A549 treated with RU486 at 1 μM for 4 hours (cell line): ENCODE measurements at places on chromosomes 16 and 17. TPM values are rescaled to one million over a fixed set of nuclear protein-coding genes. Genes with fewer than 3 reads are reported as not detected.

Gene CPPED1
- total RNA-seq = 19.6 to 23.2 TPM (median 20.1 TPM) in 5 replicates

Gene ZCCHC14
- 5.9 to 9.7 TPM (median 9.5 TPM) in 5 replicates for total RNA-seq

Gene MT1B
- not detected in 5 replicates for total RNA-seq

Gene PLD6
- 7.0 to 8.6 TPM (median 7.9 TPM) in 5 replicates for total RNA-seq

Gene MXRA7
- 60.2 to 76.7 TPM (median 63.6 TPM) in 5 replicates for total RNA-seq

Gene KRT33B
- total RNA-seq = 0.06 to 0.16 TPM (median 0.15 TPM) in 3 of 5 replicates, not detected in the others

Gene G6PC1
- total RNA-seq = not detected in 5 replicates

Gene HOXB5
- 1.5 to 2.9 TPM (median 2.5 TPM) in 5 replicates for total RNA-seq

Gene C16orf92
- total RNA-seq = not detected in 5 replicates

Gene PLEKHG4
- 9.4 to 16.4 TPM (median 15.4 TPM) in 5 replicates for total RNA-seq

Gene EFCAB5
- total RNA-seq = 0.25 to 0.81 TPM (median 0.73 TPM) in 5 replicates

Gene NRN1L
- total RNA-seq = not detected in 5 replicates

Gene ELOB
- total RNA-seq = 436 to 538 TPM (median 483 TPM) in 5 replicates

Gene TRAPPC1
- total RNA-seq = 301 to 369 TPM (median 322 TPM) in 5 replicates

Gene LRRC45
- 8.8 to 16.1 TPM (median 14.6 TPM) in 5 replicates for total RNA-seq

Gene CCNF
- total RNA-seq = 20.4 to 25.0 TPM (median 23.0 TPM) in 5 replicates

Gene TPPP3
- total RNA-seq = 7.5 to 14.0 TPM (median 12.4 TPM) in 5 replicates

Gene GLIS2
- 22.3 to 32.9 TPM (median 29.9 TPM) in 5 replicates for total RNA-seq

Gene EVPL
- 11.3 to 17.7 TPM (median 16.7 TPM) in 5 replicates for total RNA-seq

Gene CHD9
- 11.3 to 23.8 TPM (median 18.7 TPM) in 5 replicates for total RNA-seq

Gene KRTAP4-3
- total RNA-seq = not detected in 5 replicates

Gene RASD1
- 0.63 to 1.1 TPM (median 0.89 TPM) in 5 replicates for total RNA-seq

Gene SLFN13
- 3.1 to 4.4 TPM (median 3.6 TPM) in 5 replicates for total RNA-seq

Gene UMOD
- total RNA-seq = not detected in 5 replicates

Gene CDRT15L2
- not detected in 5 replicates for total RNA-seq

Gene CHST5
- total RNA-seq = 0.11 to 0.14 TPM in 2 of 5 replicates, not detected in the others

Gene ADAD2
- not detected in 5 replicates for total RNA-seq

Gene CRHR1
- total RNA-seq = 0.15 to 0.21 TPM in 2 of 5 replicates, not detected in the others

Gene CD300LG
- total RNA-seq = not detected in 5 replicates

Gene DHODH
- total RNA-seq = 12.2 to 16.2 TPM (median 13.4 TPM) in 5 replicates

Gene SLC16A6
- total RNA-seq = 0.30 to 0.54 TPM (median 0.36 TPM) in 5 replicates

Gene CPNE7
- total RNA-seq = 41.6 to 67.2 TPM (median 63.9 TPM) in 5 replicates

Gene KCNH6
- total RNA-seq = 0.02 TPM in 1 of 5 replicates, not detected in the others

Gene ANKRD40CL
- total RNA-seq = not detected in 5 replicates

Gene GNAO1
- 0.29 to 0.74 TPM (median 0.51 TPM) in 5 replicates for total RNA-seq

Gene CHTF18
- 13.7 to 28.0 TPM (median 26.4 TPM) in 5 replicates for total RNA-seq

Gene ABCA9
- not detected in 5 replicates for total RNA-seq

Gene CLDN7
- total RNA-seq = 0.57 to 1.5 TPM (median 0.71 TPM) in 5 replicates

Gene SHCBP1
- 26.4 to 39.2 TPM (median 37.4 TPM) in 5 replicates for total RNA-seq

Gene PRM2
- total RNA-seq = not detected in 5 replicates

Gene ZNF469
- 7.6 to 16.0 TPM (median 11.1 TPM) in 5 replicates for total RNA-seq

Gene GAST
- total RNA-seq = 0.57 TPM in 1 of 5 replicates, not detected in the others

Gene TPSG1
- 0.14 TPM in 1 of 5 replicates, not detected in the others for total RNA-seq

Gene KRTAP1-5
- not detected in 5 replicates for total RNA-seq

Gene FAM222B
- total RNA-seq = 19.0 to 23.3 TPM (median 21.9 TPM) in 5 replicates

Gene CLDN6
- total RNA-seq = 0.19 to 0.74 TPM (median 0.34 TPM) in 5 replicates

Gene CDC6
- total RNA-seq = 53.9 to 62.4 TPM (median 58.9 TPM) in 5 replicates

Gene KCNAB3
- total RNA-seq = 1.5 to 3.4 TPM (median 2.9 TPM) in 5 replicates

Gene CCL17
- not detected in 5 replicates for total RNA-seq

Gene ADORA2B
- total RNA-seq = 10.9 to 17.7 TPM (median 15.5 TPM) in 5 replicates

Gene CHRNE
- 0.05 to 0.15 TPM (median 0.08 TPM) in 3 of 5 replicates, not detected in the others for total RNA-seq

Gene TEX19
- total RNA-seq = 0.17 to 0.61 TPM (median 0.43 TPM) in 5 replicates

Gene AMZ2
- total RNA-seq = 102 to 119 TPM (median 112 TPM) in 5 replicates

Gene KCNJ18
- total RNA-seq = 0.05 TPM in 1 of 5 replicates, not detected in the others

Gene SP6
- total RNA-seq = 2.5 to 3.1 TPM (median 3.0 TPM) in 5 replicates
